ENCODE measurements at places on chromosomes 2 and 18.

DNA sequence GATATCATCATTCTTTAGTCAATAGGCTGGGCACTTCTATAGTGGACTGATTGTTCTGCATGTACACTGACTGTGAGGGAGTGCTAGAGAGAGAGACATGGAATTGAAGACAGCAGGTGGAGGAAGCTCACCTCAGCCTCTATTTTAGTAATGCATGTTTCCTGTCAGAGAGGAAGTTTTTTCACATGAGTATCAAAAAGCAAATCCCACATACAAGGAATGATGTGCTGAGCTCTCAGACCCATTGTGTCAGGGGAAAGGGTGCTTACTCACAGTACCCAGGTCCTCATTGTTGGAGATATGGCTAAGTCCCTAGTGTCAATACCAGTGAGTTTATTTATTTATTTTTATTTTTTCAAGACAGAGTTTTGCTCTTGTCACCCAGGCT lies 9.9 kb upstream of the CDK15 start:
- no peak for DNase-seq

GRCh38 chr2:57855212-57855611 lies 191.4 kb upstream of the VRK2 start:
- no peak for DNase-seq

DNA sequence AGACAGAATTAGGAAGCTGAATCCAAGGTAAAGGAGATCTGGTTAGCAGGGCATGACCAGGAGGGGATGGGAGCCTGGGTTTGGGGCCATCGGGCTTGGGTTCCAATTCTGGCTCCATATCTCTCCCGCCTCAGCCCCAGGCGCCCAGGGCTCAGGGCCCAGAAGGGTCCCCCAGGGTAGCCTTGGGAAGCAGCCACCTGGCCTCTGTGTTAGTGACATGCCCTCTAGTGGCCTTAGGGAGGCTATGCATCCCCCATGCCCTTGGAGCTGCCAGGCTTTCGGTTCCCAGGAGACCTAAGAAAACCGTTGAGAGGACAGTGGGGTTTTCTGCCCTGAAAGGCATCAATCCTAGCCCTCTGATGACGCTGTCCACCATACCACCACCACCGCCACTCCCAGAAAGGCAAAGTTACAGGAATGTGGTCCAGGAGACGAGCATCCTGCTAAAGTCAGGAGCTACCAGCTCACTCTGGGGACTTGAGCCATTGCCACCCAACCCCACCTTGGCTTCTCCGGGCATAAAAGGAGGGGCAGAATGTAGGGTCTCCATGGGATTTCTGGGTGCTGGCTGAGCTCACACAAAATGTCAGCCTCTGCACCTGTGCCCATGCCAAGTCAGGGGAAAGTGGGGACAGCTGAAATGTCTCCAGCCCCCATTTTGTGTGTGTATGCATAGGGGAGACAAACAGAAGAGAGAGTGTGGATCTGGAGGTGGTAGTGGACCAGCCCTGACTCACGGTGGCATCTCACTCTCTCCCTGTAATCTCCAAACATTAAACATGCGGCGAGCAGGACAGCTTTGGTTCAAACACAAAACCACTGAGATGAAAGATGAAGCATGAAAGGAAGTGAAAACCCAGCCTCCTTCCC lies 56.5 kb downstream of the EMX1 start:
- DNase-seq: peak; percentile 46

- no peak for DNase-seq
Measured at GRCh38 chr2:102417946-102418345, 5.0 kb upstream of the IL18RAP start.
